ENCODE measurements at places on chromosomes 6 and 20.

DNA sequence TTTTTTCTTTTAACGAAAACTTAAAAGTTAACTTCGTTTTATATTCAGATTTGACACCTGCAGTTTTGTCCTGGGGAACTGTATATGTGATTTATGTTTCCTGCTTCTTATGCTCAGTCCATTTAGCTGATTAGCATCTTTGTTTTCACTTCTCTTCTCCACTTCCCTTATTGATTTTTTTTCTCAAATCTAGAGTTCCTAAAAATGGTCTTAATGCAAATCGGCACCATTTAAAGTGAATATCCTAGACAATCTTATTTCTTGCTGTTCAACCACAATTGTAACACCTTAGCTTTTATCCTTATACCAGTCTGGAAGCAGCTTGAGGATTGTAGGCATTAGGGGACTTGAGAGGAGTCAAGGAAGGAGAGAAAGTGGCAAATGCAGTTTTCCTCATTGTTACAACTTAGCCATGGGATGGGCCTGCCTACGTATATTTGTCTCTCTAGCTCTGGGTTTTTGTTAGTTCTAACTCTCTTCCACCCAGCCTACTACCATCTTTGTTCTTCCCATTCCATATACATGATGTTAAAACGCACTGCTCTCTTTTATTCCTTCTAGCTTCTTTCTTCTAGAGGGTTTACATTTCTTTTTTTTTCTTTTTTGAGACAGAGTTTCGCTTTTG is 8.5 kb downstream of the QRSL1 start:
- no peak for DNase-seq

DNA sequence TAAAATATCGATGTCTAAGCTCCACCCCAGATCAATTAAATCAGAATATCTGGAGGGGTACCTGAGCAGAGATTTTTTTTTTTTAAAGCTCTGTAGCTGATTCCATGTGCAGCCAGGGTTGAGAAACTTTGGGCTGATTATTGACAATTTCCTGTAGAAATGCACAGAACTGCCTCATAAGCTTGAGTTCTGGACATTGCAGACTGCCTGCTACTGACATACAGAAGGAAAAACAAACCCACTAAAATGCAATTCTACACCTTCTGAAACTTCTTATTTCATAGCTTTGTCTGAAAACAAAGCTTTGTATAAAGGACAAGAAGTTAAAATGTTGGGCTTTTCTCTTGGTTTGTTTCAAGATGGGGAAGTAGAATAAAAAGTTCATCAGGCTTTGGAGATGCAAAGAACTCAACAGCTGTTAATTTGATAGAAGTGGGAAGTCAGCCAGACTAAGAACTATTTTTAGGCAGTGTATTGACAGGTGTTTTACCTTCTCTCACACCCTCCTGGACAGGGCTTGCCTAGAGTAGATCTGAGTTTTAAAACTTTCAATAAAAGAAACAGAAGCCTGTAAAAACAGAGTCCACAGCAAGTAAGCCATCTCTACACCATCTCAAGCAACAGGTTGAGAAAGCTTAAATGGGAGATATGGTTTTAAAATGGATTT is 147.7 kb downstream of the KCNQ5 start:
- no peak for DNase-seq

- DNase-seq: no peak
These were observed 464.9 kb downstream of the TBC1D32 start for GRCh38 chr6:120869397-120869796.

GRCh38 chr6:168756009-168756634 is 315.1 kb downstream of the SMOC2 start:
- no peak for DNase-seq

DNA sequence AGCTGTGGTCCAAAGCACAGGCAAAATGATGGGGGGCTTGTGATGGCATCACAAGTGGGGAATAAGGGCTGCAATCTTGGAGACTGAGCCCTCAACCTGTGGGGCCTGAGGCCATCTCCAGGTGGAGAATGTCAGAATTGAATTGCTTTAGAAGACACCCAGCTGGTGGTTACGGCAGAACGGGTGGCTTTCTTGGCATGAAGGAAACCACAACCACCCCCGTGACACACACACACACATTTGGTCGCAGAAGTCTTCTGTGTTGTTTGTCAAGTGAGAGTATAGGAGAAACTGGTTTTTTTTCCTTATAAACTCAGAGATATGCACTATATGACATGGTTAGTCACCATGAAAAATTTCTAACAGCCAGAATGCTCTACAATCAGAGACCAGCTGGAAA is 139.5 kb upstream of the CDH4 start:
- DNase-seq: no peak

GRCh38 chr6:134619789-134620188 is 301.9 kb upstream of the SGK1 start:
- DNase-seq: peak; percentile 80

DNA sequence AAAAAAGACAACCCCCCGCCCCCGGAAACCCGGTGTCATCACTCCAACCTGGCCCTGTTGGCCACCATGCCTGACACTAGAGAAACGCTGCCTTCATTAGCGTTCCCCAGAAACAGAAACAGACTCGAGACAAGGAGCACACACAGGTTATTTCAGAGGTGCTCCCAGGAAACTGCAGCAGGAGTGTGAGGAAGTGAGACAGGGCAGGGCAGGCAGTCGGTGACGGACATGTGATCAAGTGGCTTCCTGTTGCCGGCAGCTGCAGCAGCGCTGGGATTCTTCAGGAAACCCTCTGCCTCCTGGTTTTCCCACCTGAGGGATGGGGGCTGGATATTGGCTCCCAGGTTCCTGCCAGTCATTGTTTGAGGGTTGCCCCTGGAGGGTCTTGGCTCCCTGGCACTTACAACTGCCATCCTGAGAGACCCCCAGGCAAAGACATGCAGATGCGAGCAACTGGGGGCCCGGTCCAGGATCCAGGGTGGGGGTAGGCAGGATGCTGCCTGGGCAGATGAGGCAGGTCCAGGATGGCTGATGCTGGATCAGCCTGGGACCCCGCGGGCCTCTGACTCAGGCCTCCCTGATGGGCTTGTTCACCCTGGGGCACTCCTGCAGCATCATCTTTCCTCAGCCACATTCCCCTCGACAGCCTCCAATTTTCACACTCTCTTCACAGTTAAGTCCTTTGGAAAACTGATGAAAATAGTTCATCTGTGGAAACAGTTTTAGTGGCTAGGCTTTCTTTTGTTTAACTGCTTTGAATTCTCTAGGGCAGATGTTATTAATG is 150.7 kb upstream of the SYNDIG1 start:
- no peak for DNase-seq

DNA sequence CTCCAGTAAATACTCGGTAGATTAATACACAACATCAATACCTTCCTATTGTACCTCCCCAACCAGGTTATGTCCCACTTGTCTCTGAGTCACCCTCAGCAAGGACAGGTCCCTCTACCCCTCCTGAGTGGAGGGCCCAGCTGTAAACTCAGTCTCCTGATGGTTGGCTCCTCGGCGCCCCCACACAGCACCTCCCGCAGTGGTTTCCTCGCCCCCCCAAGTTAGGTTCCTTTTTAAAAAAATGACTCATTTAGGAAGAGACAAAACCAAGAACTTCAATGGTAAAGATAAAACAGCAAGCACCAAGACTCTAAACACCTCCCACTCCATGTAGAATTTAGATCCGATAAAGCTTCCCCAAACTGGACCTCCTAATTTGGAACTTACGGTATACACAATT is 83.5 kb downstream of the TRERF1 start:
- DNase-seq: no peak

DNA sequence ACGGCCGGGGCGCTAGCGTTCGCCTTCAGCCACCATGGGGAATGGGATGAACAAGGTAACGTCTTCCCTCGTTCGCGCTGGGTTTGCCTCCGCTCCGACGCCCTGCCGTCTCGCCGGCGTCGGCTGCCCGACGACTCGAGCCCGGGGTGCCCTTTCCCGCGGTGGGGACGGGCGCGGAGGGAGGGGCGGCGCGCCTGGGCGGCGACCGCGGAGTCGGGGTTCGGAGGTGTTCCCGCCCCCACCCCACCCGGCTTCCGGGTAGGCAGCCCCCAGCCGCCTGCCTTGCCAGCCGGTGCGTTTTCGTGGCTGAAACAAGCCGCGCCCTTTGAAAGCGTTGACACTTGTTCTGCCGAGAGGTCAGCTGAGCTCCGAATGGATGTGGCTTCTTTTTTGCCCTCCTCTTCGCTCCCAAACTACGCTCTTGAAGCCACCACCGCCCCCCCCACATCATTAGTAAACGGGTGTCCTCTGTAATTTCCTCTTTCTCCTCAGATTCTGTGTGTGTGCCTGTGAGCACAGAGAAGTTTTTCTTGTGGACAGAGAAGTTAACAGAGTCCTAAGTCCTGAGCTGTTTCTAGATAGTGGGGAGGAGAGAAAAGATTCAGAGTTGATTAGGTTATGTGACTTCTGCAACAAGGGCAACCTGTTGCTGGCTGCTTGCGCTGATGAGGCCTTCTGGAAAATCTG is 362 bp downstream of the DUSP22 start:
- peak; percentile 29 for DNase-seq

- no peak for DNase-seq
These were observed 23.6 kb downstream of the RREB1 start for GRCh38 chr6:7131390-7131789.

DNA sequence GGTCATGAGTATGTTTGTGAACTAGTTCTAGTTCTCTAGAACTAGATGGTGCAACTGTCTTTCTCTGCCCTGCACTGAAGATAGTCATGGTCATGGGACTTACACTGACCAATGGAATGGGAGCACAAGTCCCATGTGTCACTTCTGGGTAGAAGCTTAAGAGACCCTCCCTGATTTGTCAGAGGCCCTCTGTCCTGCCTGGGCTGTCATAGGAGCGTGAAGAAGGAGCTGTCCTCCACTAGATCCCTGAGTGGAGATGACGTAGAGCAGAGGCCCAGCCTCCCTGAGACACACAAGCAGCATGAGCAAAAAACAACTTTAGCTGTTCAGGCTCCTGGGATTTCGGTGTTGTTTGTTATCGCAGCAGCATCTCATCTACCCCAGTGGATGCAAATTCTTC is 514.5 kb downstream of the PREX1 start:
- no peak for DNase-seq

- no peak for DNase-seq
These were observed 153.9 kb downstream of the MMS22L start for GRCh38 chr6:97129106-97129505.

- DNase-seq: no peak
These were observed 29.0 kb downstream of the BPIFB1 start for GRCh38 chr20:33311996-33312395.

Measured in HFFc6 (cell line).